ENCODE measurements at places on chromosomes 5 and 9. TPM values are rescaled to one million over a fixed set of nuclear protein-coding genes. Genes with fewer than 3 reads are reported as not detected.

The FAM221B gene
- 0.26 TPM for total RNA-seq

The MAMDC2 gene
- 46.3 TPM for total RNA-seq

The LCP2 gene
- 21.7 TPM for total RNA-seq

The WDR31 gene
- 5.1 TPM for total RNA-seq

The PDLIM4 gene
- 33.9 TPM for total RNA-seq

The TRUB2 gene
- total RNA-seq, result 32.7 TPM

GRCh38 chr9:122536134-122536533 is 9.0 kb upstream of the OR1N1 start:
- no peak for DNase-seq

DNA sequence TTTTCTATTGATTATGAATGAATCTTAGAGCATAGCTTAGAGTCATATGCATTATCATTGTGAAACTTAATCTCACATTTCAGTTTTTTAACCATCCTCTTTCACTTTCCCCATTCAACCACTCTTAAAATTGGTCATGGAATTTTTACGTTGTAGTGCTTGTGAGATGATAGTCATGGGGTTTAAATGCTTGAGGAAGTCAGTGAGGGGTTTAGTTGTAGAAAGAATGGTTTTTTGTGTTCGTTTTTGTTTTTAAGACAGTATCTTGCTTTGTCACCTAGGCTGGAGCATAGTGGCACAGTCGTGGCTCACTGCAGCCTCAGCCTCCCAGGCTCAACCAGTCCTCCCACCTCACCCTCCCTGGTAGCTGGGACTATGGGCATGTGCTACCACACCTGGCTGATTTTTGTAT is 19.6 kb downstream of the UGCG start:
- no peak for DNase-seq

- no peak for DNase-seq
Measured at GRCh38 chr5:82319192-82319591, 41.0 kb upstream of the RPS23 start.

DNA sequence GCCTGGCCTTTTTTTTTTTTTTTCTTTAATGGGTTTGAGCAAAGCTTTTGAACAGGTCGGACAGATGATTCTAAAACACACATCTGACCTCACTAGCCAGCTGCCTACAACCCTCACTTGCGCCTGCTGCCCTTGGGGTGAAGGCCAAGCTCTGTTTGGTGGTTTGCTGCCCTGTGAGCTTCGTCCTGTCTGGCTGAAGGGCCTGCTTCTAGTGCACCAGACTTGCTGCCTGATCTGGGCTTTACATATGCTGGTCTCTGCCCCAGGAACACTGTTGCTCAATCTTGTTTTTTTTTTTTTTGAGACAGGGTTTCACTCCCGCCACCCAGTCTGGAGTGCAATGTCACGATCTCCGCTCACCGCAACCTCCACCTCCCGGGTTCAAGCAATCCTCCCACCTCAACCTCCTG is 16.4 kb upstream of the DOLPP1 start:
- no peak for DNase-seq

- no peak for DNase-seq
Measured at GRCh38 chr5:3615217-3615616, 19.6 kb downstream of the IRX1 start.

DNA sequence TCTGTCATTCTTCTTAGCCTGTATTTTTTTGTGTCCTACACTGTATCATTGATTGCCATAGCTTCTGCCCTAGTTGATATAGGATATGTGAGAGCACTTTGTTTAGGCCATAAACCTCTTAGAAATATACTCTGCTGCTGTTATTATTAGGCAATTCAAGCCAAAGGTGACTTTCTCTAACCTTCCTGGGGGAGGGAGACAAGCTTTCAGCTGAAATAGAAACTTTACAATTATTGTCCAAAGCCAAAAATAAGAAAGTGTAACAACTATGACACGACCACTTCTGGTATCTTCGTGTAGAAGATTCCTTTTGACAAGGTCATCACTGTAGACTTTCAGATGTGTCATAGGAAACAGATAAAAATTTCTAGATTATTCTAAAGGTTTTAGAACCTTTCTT is 12.2 kb upstream of the CSNK1A1 start:
- no peak for DNase-seq

DNA sequence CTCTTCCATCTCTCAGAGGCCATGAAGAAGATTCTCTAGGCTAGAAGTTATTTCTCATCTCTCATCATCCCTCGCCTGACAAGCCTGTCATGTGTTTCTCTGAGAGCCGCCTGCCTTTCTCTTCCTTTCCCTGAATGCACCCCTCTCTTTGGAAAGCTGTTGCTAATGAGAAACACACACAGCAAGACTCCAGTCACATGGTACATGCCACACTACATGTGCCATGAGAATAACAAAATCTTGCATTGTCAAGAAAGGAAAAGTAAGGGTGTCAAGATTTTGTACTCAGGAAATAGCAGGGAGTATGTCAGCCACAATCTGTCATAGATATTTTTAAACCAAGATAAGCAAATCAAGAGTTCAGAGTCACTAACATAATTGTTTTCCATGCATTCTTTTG is 8.9 kb downstream of the AGXT2 start:
- DNase-seq, result no peak

DNA sequence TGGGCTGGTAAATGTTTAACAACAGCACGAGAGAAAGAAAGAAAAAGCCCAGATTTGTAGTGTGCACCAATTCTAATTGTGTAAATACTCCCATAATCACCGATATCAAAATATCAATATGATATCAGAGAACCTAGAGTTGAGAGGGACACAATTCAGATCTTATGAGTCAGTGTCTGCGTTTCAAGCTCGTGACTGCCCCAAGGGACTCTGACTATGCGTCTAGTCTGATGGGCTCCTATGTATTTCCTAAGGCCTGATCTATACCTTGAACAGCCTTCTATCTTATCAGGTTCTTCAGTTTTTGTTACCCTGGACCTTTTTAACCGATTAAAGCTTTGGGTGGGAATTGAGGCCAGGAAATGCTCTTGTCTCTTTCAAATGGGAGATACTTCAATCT is 243.0 kb upstream of the SLC24A2 start:
- DNase-seq, result no peak

GRCh38 chr5:117425163-117425562 is 850.5 kb upstream of the SEMA6A start:
- no peak for DNase-seq

DNA sequence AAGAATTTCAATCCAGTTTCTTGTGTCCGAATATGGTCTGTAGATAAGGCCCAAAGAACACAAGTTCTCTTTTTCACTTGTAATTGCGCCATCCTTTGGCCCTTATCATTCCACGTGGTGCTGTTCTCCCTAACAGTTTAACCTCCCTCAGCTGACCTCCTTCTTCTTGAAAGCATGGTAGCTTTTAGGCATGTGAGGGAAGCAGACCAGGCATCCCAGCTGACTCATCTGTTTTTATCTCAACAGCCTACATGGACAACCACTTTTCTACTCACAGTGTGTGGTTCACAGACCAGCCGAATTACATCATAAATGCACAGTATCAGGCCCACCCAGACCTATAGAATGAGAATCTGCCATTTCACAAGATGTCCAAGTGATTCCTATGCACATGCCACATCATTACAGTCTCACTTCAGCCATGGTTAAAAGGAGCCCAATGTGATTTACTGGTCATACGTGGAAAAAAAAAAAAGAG is 26.9 kb upstream of the PLIN2 start:
- DNase-seq, result no peak

- no peak for DNase-seq
Measured at GRCh38 chr9:113648586-113648985, 185.1 kb downstream of the RGS3 start.

DNA sequence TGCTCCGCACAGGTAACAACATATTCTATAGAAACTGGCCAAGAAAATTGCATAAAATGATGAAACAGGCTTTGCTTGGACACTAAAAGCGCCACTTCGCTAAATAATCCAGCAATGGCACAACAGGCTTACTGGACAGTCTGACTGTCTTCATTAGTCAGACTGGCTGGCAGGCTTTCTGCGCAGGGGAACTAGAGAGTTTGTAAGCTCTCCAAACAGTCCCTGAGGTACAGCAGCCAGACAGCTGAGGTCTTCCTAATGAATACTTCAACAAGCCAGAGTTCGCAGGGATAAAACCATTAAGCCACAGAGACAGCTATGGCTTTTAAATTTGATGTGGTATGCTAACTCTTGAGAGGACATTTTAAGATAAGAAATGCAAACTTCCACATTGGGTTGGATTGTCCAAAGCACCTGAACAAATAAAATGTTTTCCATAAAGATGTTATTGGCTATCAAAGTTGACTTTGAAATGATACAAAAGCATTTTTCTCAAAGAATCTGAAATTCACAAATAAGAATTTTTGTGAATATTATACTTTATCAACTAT is 20.7 kb downstream of the PLK2 start:
- no peak for DNase-seq

DNA sequence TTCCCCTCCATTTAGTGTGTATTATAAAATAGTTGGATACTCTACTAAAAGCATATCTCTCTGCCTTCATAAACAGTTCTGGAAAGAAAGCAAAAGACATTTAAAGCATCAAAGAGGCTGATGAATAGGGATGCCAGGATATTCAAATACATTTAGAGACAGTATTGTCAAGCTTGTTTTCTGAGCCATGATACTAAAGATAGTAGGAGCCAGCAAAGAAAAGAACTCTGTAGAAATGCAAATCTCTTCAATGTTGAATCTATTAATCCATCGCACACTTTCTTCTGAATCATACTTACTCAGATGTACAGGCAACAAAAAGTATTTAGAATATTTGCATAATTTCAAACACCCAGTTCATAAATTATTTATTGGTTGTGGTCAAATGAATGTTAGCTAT is 207.1 kb upstream of the MEF2C start:
- no peak for DNase-seq

- DNase-seq, result no peak
Measured at GRCh38 chr5:34547300-34548085, 108.6 kb upstream of the RAI14 start.

DNA sequence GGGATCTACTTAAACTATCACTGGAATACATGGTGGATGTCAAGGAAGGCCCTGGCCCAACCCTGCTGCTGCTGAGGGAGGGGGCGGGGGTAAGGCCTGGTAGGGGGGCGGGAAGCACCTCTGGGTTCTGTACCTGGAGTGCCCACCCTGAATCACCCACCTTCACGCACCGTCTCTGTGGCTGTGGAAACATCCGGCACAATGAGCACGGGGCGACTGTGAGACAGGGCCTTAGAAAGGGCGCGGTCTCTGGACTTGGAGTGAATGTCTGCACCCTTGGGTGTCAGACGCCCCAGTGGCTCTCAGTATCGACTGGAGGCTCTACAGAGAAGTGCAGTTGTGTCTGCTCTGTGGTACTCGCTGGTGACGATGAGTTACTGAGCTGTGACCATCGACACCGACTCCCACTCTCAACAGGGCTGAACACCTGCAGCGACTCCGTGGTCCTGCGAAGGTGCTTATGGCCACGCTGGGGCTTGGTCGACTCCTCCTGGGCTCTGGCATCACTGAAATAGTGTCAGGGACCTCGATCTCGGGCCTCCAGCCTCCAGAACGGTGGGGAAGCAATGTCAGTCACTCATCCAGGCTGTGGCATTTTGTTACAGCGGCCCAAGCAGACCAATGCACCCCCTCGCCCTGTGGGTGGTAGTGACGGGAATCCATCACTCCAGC is 25.5 kb upstream of the SLC6A19 start:
- DNase-seq, result no peak

GRCh38 chr5:132239776-132240175 is 12.1 kb upstream of the P4HA2 start:
- peak; percentile 23 for DNase-seq

DNA sequence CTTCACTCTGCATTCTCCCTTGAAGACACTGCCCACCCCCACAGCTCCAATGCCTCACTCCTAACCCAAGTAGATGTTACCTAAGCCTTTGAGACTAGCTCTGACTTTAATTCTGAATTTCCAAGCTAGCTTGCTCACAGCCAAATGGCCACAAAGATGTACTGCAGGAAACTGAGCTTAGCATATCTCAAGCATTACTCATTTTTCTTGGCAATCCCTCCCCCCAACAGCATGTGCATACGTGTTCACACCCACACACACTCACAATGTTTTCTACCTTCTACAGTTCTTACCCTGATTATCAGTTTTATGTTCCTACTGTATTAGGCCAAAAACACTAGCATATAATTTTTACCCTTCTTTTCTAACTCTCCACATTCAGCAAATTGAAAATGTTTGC is 13.7 kb upstream of the GRIA1 start:
- no peak for DNase-seq

DNA sequence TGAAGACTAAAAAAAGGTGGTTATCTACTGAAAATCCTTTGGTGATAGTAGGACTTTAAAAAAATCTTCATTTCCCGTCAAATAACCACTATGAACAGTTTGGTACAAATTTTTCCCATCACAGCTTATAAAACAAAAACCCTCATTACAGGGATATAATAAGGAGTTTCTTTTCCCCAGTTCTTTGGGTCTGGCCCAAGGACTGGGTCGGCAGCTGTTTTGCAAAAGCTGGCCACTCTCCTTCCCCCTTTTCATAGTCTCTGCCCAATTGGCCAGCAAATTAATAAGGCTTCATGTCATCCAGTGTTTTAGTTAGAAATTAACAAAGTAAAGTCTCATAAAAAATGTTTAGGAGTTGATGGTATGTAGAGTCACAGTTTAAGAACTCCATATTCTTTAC is 47.0 kb upstream of the PDE8B start:
- no peak for DNase-seq

DNA sequence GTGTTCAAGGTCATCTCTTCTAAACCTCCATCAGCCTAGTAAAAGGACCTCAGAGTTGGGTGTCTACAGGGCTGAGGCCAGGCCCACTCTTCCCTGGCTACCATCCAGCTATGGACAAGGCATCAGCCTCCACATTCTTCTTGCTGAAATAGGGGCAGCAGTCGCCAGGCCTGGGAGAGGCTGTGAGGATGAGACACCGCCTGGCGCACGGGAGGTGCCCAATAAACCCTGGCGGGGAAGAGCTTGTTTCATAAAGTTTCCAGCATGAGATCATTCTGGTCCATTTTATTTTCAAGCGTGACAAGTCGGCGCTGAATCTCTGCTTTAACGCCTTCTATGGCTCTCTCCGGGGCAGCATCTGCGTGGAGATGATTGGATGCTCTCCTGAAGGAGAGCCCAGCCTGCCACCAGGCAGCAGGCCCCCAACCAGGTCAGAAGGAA is 153.4 kb downstream of the OLFM1 start:
- DNase-seq, result no peak

Measured in ureter (tissue), 1 donor.